Cardiac ventricle fibroblast (primary cell): ENCODE measurements at places on chromosomes 11 and 22. TPM values are rescaled to one million over a fixed set of nuclear protein-coding genes. Genes with fewer than 3 reads are reported as not detected.

The DGCR6 gene
- total RNA-seq = 0.20 TPM in 1 of 2 replicates, not detected in the other

The ENTHD1 gene
- not detected in 2 replicates for total RNA-seq

The ADAMTS8 gene
- 0.10 and 0.56 TPM in 2 replicates for total RNA-seq

The OR4S1 gene
- not detected in 2 replicates for total RNA-seq

The VWCE gene
- 16.8 and 19.4 TPM in 2 replicates for total RNA-seq

The OR52A5 gene
- not detected in 2 replicates for total RNA-seq
